ENCODE measurements at places on chromosomes 1 and 21.

- peak; percentile 32 for DNase-seq
Observed at GRCh38 chr1:25831569-25832196, 11.9 kb downstream of the MTFR1L start.

GRCh38 chr1:51744506-51745303 is 127.8 kb downstream of the OSBPL9 start:
- DNase-seq = no peak

DNA sequence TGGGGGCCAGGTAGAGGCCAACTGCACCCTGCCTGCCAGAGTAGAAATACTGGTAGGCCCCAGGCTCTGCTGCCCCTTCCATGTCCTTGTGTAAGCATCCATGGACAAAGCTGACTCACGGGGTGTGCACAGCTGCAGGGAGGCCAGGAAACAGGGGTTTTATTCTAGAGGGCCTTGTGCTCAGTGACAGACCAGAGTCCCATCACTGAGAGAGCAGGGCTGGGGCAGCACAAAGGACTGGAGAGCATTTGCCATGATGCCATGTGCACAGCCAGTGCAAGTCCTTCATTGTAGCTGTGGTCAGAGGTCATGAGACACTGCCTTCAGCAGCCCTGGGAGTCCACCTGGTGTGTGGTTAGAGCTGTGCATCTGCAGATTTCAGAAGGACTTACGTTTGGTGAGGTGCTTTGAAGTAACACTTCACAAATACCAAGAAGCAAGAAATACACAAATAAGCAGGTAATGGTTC is 8.1 kb downstream of the ARF1 start:
- no peak for DNase-seq

GRCh38 chr1:153556348-153556747 is 7.3 kb upstream of the S100A3 start:
- no peak for DNase-seq

DNA sequence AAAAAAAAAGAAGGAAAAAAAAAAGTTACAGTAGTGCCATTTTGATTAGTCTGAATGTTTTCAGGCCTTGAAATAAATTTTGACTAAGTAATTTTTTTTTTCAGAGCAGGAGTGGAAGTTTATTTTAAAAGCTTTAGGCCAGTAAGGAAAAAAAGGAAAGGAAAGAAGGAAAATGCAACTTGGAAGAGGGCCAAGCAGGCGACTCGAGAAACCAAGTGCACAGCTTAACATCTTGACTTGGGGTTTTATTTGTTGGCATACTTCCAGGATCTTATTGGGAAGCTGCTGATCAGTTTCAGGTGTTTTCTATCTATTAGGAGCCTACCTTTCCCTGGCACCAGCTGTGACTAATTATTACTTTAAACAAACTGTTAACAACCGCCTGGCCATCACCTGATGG is 41.7 kb downstream of the ATF3 start:
- no peak for DNase-seq

- no peak for DNase-seq
Observed at GRCh38 chr1:24470592-24470991, 32.0 kb upstream of the RCAN3 start.

DNA sequence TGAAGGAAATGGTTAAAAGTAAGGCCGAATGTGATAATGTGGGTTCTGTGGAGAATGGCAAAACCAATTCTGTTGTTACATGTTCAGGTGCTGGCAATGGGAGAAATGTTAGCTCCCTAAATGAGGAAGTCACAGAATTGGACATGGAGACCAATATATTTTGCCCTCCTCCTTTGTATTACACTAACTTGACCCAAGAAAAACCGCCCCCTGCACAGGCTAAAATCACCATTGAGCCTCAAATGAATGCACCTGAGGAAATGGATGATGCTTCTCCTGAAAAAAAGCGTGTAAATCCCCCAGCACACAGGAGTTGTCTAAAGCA is 932 bp downstream of the MAP10 start:
- no peak for DNase-seq
